Skin of body (tissue), 3 donors: ENCODE measurements at places on chromosomes 5 and 9.

DNA sequence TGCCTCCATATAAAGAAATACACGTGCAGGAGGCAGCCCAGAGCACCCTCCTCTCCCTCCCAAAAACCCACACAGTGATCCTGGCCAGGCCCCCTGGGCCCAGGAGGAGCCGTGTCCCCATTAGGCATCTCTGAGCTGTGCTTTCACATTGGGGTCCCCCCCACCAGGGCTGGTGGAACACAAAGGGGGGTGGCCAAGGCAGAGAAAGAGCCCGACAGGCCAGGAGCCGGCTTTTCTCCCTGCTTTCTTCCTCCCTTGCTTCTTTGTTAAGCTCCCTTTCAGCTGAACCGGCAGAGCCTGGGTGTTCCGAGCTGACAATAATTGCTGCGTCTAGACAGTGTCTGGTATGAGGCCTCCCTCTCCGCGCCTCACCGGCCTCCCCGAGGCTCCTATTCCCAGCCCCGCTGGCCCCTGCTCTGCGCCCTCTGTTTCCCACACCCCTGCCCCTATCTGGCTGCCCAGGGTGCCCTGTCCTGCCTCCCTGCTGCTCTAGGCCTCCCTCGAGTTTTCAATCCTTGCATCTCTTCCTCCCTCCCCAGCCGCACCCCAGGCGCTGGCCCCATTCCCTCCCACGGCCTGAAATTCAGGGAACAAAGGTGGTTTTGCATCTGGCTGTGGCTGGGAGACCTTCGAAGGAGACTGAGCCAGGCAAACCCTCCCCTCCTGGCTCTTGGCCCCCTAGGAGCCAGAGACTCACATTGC lies 120.6 kb downstream of the C9orf50 start:
- DNase-seq: peak; percentile 49

DNA sequence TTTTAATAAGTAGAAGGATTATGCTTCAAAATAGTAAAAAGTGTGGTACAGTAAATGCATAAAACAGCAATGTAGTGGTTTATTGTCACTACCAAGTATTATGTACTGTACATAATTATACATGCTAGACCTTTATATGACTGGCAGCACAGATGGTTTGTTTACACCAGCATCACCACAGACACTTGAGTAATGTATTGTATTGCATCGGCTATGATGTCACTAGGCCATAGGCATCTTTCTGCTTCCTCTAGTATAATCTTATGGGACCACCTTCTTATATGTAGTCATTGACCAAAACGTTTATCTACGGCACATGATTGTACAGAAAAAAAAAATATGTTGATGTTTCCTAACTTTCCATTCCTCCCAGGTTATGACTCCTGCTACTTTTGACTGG lies 31.9 kb upstream of the SSBP2 start:
- no peak for DNase-seq

- no peak for DNase-seq
Measured at GRCh38 chr9:27836661-27837401, 263.6 kb upstream of the C9orf72 start.

GRCh38 chr5:150623878-150624216 lies 16.6 kb upstream of the SYNPO start:
- DNase-seq: no peak

DNA sequence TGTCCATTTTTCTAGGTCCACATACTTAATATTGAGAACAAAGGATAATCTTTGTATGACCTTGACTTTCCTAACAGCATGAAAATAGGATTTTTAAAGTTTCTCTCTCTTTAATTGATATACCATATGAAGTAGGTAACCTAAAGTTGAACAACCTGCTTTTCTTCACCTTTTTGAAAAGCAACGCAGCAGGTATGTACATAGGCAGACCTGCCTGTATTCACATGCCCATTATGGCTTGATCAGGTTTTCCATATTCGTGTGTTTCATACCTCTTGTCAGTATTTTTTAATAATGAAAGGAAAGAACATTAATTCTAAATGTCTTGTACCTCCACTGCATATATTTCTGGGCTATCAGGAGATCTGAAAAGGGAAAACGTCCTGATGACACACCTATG lies 1.5 kb upstream of the ADAMTSL1 start:
- DNase-seq: no peak

DNA sequence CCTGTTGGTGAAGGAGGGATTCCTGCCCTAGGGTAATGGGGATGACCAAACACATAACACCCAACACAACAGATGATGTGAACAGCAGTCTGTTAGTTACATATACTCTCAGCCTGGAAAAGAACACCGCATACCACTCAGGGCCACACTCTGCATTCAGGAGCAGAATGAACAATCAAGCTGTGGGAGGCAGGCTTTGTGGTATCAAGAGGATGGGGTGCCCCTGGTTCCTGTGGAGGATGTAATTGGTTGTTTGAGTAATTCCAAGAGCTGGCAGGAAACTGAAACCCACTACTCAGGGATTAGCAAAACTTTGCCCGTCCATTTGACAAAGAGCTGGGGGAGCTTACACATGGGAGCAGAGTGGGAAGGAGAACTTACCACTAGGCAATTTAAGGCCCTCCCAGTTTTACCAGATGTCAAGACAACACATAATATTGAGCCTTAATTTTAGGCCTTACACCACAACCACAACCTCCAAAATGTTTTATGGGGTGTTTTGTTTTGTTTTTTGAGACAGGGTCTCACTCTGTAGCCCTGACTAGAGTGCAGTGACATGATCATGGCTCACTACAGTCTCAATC lies 15.6 kb upstream of the PRKAA1 start:
- no peak for DNase-seq

DNA sequence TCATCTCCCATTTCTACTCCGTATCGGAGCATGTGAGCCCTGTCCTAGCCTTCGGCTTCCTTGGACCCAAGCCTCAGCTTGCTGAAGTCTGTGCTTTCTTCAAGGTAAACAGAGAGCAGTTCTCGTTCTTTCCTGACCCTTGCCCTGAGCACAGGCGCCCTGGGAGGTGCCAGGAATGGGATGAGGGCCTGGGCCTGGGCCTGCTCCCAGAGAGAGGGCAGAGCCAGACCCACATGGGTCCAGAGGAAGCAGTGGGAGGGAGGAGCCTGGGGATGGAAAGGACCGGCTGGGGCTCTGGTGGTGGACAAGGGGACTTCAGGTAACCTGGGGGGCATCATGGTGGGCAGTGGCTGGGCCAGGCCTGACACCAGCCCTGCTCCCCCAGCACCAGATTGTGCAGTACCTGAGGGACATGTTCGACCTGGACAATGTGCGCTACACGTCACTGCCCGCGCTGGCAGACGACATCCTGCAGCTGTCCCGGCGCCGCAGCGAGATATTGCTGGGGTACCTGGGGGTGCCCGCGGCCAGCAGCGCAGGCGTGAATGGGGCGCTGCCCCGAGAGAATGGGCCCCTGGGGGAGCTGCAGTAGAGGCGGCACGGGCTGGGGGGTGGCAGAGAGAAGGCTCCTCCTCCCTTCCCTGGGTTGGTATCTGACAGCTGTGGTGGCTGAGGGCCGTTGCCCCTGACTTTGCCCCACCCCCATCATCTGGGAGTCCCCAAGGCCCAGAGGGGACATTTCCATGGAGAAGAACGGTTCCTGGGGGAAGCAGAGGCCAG lies 10.9 kb upstream of the DOLPP1 start:
- DNase-seq: no peak

DNA sequence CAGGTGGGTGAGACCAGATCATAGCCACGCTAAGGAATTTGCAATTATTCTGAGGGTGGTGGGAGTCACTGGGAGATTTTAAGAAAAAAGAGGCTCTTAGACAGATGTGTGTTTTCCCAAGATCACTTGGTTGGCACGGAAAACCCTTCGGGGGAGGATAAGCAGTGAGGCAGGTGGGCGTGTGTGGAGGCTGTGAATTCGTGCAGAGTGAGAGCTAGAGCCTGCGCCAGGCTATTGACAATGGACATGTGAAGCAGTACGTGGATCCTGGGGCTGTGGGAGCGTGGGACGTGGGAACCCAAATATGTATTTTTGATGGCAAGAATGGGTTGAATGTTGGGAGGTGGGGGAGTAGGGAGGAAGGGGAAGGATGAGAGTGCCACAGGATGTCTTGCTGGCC lies 19.4 kb downstream of the MVB12B start:
- no peak for DNase-seq

- DNase-seq: no peak
Measured at GRCh38 chr5:37926732-37927131, 86.9 kb upstream of the GDNF start.

DNA sequence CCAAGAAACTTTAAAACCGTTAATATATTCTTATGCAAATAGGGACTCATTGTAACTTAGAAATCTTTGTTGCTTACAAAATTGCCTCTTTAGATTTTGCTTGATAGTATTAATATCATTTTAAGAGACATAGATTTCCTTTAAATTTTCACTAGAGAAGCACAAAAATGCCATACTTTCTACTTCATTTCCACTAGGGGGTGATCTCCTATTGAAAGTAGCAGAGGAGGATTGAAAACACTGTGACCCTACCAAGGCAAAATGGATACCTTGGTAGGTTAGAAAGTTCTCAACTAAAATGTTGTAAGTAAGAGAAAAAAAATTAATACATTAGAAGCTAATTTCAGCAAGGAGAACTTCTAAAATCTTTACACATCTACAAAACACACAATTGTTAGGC lies 204.9 kb downstream of the CHSY3 start:
- DNase-seq: no peak

DNA sequence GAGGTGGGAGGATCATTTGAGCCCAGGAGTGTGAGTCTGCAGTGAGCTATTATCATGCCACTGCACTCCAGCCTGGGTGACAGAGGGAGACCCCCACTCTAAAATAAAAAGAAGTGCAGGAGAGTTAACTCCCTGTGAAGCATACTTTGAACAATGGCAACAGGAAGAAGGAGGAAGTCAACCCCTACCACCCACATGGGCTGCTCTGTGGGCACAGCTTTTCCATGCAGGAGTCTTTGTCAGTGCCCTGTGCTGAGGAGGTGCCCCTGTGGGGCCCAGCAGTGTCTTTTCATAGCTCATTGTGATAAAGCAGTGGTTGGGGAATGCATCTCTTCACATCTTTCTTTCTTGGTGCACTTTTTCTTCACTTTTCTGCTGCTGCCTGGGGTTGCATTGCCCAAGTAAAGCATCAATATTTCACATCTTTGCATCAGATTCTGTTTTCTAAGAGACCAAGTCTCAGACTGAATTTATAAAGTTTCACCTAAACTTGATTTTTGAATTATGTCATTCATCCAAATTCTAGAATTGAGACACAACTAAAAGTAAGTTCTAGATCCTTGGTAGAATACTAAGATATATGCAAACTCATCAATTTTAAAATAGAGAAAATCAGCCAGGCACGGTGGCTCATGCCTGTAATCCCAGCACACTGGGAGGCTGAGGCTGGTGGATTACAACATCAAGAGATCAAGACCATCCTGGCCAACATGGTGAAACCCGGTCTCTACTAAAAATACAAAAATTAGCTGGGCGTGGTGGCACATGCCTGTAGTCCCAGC lies 316.6 kb downstream of the DNAH5 start:
- no peak for DNase-seq

GRCh38 chr5:78651468-78651867 lies 2.9 kb upstream of the LHFPL2 start:
- no peak for DNase-seq

- peak; percentile 32 for DNase-seq
Measured at GRCh38 chr9:99296291-99296951, 74.3 kb downstream of the SEC61B start.

- DNase-seq: no peak
Measured at GRCh38 chr5:117041926-117042595, 467.4 kb upstream of the SEMA6A start.

- peak; percentile 45 for DNase-seq
Measured at GRCh38 chr9:113993838-113994540, 84.1 kb downstream of the AMBP start.

- no peak for DNase-seq
Measured at GRCh38 chr5:169196059-169196458, 104.9 kb downstream of the SLIT3 start.

GRCh38 chr9:112249277-112249676 lies 74.2 kb upstream of the SUSD1 start:
- no peak for DNase-seq

GRCh38 chr5:119752921-119753886 lies 123.8 kb downstream of the FAM170A start:
- DNase-seq: no peak

- no peak for DNase-seq
Measured at GRCh38 chr5:33994845-33995244, 10.4 kb upstream of the SLC45A2 start.

- DNase-seq: peak; percentile 37
Measured at GRCh38 chr5:172860520-172861443, 26.7 kb downstream of the ERGIC1 start.

GRCh38 chr9:111399772-111400563 lies 69.9 kb upstream of the OR2K2 start:
- no peak for DNase-seq

GRCh38 chr5:19301271-19301670 lies 686.7 kb downstream of the CDH18 start:
- DNase-seq: peak; percentile 8

DNA sequence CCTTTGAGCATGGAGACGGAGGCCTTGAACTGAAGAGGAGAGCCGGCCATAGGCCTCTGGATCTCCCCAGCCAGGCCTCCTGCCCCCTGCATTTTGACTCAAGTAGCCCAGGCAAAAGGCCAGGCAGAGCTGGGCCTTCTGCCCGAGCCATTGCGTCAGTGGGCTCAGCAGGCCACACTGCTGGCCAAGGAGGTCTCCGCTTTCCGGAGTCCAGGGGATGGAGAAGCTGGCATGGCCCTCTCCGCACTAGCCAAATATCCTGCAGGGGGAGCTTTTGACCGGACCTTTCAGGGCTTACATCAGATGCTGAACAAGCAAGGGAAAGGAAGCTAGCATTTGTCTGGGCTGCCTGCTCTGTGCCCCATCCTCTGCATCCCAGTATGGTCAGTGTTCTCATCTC lies 386.8 kb downstream of the TRIM36 start:
- no peak for DNase-seq

DNA sequence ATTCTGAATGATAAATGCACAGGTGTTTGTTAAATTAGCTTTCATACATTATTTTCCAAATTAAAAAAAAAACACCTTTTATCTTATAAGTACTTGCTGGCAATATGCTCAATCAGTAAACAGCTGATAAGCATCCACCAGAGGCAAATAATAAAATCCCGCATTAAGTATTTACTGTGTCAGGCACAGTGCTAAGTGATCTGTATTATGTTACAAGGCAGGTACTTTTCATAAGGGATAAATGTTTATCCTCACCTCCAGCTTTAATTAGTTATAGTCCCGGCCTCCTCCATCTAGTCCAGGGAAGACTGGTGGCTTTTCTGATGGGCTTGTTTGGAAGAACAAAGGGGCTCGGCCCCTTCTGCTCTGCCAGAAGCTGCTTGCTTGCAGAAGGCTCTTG lies 40.1 kb downstream of the PFDN1 start:
- DNase-seq: no peak

DNA sequence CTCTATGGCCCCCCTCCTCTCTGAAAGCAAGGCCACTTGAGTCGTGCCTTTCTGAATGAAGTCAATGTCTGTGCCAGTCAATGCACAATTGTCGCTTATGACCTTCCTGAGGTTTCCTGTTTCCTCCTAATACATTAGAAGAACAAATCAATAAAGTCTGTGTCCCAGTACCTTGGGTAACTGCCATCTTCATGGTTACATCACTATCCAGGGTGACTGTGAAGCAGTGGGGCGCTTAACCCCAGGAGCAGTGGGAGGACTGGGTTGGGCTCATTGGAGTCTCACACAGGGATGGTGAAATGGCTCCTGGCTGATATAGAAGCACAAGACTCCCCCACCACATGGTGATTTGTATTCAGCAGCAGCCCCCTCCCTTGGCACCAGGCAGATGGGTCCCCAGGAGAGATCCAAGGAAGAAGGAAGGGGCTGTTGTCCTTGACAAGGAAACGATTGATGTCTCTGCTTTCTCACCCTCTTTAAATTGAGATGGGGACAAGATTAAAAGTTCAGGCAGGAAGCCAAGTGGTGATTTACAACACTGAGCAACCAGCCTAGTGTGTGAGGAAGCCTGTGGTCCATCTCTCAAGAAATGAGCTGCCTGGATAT lies 261.9 kb upstream of the ZNF462 start:
- no peak for DNase-seq
